Brain pericyte (primary cell): ENCODE measurements at places on chromosomes 4 and X.

GRCh38 chr4:14700544-14700943 lies 301.7 kb upstream of the CPEB2 start:
- DNase-seq = no peak

DNA sequence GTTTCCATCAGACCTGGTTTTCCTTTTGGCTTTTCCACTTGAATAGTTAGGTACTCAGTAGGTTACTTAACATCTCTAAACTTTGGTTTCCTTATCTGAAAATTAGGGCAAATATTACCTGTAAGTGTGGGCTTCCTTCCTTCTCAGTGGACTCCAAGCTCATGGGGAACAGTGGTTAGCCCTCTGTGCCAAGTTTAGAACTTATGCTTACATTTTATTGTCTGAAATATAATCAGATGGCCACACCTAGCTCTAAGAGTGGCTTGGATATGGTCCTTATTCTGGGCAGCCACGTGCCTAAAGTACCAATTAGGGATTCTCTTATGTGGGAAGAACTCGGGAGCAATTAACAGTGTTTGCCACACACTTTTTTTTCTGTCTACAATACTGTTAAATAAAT lies 133.9 kb downstream of the UCHL1 start:
- no peak for DNase-seq

GRCh38 chrX:9885150-9885549 lies 82.0 kb upstream of the CLDN34 start:
- no peak for DNase-seq

DNA sequence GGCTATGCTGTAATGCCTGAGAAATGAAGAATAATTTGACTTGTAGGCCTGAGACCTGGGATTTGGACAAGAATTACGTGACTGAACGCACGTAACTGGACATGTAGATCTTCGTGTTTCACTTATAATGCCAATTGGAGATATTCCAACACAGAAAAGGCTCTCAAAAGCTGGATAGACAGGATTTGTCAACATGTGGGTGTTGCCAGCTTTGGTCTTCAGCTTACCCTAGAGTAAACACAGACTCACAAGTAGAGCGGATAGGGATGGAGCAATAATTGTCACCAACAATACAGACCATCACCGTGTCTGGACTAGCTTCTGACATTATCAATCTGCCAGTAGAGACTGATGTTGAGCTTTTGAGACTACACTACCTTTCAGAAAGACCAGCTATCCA lies 1511.0 kb upstream of the ADGRL3 start:
- DNase-seq = no peak

DNA sequence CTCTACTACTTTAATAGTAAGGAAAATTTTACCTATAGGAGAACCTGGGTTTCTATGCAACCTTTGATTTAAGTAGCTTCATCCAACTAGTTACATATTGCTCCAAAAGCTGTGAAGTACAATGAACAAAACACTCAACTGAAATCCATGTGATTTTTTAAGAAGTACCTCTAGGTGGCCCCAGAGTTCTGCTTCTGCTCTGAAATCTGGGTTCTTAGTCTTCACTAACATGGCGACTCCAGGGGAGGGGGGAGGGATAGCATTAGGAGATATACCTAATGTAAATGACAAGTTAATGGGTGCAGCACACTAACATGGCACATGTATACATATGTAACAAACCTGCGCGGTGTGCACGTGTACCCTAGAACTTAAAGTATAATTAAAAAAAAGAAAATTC lies 73.4 kb upstream of the MAGEB2 start:
- no peak for DNase-seq

DNA sequence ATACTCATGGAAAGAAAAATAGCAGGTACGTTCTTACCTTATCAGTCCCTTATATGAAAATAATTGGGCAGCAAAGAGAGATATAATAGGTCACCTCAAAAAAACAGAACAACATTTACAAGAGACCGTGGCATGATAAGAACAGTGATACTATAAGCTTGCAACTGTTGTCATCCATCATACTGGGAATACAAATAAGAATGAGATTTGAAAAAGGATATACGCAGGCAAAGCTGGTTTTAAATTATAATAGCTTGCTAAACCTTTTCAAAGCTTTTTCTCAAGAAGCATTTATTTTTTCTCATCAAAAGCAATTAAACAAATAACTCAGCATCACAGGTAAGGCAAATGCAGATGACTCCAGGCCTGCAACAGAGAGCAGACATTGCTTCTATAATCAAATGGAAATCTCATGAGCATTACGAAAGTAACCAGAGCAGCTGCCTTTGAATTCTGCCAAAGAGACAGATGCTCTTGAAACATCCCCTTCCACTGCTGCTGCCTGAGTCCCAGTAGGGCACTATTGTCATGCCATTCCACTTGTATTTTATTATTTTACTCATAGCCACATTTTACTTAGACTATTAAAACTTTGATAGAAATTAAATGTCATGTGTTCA lies 620.6 kb upstream of the GNPDA2 start:
- DNase-seq = no peak

GRCh38 chr4:4857809-4858508 lies 1.5 kb upstream of the MSX1 start:
- DNase-seq = no peak

GRCh38 chr4:108488865-108489264 lies 131.5 kb upstream of the RPL34 start:
- DNase-seq = no peak

- no peak for DNase-seq
Observed at GRCh38 chr4:42483426-42484379, 86.4 kb downstream of the SHISA3 start.

GRCh38 chr4:54228056-54228527 lies 1.0 kb upstream of the PDGFRA start:
- no peak for DNase-seq

- no peak for DNase-seq
Observed at GRCh38 chr4:145873901-145874300, 64.7 kb downstream of the ZNF827 start.

DNA sequence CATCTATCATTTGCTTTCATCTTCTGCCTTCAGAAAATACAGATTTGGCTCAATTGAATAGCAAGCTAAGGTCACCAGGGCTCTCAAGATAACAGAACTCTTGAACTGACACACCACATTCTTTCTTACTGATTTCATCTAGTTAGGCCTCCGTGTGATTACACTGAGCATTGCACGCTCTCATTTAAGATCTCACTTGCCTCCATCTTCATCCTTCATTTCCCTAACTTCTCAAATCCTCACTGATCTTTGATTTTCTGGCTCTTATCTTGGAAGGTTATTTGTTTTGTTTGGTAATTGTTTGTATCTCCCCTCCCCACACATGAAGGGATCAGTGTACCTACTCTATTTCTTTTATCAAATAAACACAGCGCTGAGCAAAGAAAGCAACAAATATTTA lies 47.7 kb downstream of the MANBA start:
- no peak for DNase-seq

DNA sequence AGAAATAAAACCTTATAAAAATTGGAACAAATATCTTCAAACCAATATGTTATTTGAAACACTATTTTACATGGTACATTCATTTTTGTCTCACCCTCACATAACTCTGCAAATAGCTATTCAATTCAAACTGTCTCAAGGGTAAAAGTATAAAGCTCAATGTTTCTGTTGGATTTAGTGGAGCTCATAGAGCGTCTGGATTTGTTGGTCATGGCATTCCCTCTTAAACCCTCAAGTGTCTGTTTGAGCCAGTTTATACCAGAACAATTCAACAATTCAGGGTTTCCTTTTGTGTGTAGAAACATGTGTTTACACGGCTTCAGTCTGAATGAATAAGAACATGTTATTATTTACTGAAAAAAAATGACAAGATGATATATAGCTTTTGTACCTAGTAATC lies 161.6 kb downstream of the PCDH18 start:
- no peak for DNase-seq

DNA sequence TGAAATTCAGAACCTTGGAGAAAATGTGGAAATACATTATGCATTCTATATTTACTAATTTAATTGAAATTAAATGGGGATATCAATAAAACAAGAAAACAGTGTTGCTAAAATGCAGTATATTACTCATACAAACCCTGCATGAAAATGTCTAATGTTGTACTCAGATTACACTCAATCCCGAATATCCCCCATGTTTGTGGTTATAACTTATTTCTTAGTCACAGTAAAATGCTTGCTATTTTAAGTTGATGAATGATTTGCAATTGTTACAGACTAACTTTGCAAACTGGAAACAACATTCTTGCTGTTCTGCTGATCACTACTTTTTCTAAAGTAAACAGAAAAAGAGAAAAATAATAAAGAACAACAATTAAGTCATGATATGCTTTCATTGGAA lies 33.1 kb upstream of the ANXA10 start:
- DNase-seq = no peak

GRCh38 chr4:7503559-7504249 lies 69.0 kb upstream of the PSAPL1 start:
- DNase-seq = no peak

- no peak for DNase-seq
Observed at GRCh38 chr4:179867300-179867878, 2375.8 kb upstream of the TENM3 start.

DNA sequence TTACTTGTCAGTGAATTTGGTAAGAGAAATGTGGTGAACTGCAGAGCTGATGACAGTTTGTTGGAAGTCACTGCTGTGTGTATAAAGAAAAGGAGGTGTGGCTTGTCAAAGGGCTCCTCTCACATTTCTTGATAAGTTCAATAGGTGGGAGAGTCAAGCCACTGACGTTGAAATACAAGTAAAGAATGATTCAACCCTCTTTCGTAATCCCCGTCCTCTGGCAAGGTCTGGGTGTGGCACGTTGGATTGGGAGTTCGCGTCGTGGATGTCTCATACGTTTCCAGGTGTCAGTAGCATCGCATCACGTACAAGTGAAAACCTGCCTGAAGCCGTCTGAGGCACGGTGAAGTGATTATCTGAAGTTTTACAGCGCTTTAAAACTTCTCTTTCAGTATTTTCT lies 76.4 kb downstream of the EGF start:
- DNase-seq = no peak

DNA sequence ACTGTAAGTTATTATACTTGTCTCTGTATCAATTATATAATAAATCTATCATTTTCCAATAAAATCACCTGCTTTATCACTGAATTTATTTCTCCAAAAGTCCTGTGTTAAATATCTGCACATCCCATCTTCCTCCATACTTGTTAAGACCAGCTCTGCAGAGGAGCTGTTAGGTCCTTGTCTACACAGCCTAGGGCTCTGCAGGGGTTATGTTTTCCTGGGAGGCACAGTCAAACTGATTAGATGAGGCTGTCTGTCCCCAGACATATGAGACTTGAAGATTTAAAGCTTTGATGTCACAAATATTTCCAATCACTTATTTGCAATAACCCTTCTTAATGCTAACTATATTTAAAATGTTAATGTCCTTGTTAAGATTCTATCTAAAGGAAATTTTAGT lies 446.8 kb downstream of the TRAM1L1 start:
- no peak for DNase-seq

DNA sequence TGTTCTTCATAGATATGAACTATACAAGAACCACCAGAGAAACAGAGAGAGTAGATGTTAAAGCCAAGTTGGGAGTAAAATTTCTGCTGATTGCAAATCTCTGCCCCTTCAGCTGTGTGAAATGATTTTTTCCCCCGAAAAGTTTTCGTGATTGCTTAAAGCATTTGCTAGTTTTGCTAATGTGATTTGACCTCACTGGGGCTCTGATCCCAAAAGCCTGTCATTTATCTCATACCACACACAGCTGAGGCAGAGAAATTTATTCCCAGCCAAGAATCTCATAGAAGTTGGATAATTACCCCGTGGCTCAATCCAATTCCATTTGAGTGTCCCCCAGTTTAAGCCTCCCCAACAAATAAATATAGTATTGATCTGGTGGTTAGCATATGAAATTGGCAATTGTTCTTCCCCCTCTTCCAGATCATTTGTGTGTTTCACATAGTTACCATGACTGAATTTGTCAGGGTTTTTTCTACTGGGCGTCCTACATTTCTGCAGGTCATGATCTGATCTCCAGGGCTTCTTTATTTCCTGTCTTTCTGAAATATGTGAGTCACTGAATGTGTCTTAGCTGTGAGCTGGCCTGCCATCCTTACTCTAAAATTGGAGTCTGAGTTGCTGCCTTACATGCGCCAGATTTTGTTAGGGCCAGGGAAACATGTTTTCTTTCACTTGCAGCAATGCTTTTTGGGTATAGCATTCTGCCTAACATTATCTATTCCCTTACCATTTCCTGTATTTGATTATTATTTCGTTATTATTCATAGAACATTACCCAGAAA lies 167.5 kb upstream of the FRMPD4 start:
- no peak for DNase-seq

- DNase-seq = no peak
Observed at GRCh38 chr4:86565651-86566050, 28.5 kb upstream of the PTPN13 start.

GRCh38 chr4:2534904-2535375 lies 1.5 kb upstream of the FAM193A start:
- DNase-seq = no peak
